ENCODE measurements at places on chromosomes 1 and 21.

DNA sequence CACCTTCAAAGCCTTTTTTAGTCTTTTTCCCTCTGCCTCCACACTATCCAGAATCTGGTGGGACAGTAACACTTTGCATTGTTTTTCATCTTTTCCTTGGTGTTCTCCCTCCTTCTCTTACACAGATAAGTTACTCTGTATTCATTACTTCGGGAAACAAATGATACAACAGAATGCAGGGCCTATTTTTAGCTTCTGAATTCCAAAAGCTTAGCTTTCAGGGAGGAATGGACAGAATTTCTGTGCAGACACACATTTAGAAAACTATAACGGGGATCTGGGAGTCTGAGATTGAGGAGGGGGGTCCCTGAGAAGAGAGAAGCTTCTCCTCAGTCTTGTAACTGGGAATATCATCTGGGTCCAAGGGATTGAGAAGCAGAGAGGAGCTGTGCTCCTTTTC lies 3.5 kb upstream of the STK40 start:
- DNase-seq, result no peak

DNA sequence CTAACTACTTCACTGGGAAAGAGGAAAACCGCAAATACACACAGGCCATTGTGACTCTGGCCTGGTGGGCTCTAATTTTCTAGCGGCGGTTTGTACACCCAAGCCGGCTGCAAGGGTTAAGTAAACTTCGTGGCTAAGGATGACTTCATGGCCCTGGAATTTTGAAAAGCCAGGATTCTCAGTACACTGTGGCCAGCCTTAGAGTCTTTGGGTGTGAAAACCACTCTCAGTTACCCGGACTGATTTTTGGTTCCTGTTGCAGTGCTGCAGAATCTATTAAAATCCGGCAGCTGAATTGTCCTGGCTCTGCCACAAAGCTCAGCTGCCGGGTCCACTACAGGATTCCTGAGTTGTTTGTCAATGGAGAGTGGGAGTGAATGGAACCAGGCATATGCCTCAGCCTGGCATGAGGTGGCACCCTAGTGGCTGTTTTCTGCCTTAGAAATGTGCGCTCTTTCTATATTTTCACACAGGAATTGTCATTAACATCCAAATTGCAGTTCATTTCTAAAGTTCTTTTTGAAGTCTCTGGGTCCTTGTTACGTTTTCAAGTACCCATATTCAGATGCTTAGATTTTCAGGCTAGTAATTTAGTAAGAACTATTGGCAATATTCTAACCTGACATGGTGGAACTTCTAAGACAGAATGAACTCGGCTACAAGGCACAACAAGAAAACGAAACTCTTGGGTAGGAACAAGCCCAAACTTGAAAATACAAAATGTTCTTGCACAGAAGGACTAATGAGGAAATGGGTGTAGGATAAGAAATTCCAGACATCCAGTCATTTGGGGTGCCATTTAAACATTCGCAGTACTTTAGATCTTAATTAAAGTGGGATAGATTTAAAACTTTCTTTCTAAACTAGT lies 255.9 kb downstream of the NFIA start:
- DNase-seq, result peak; percentile 71

DNA sequence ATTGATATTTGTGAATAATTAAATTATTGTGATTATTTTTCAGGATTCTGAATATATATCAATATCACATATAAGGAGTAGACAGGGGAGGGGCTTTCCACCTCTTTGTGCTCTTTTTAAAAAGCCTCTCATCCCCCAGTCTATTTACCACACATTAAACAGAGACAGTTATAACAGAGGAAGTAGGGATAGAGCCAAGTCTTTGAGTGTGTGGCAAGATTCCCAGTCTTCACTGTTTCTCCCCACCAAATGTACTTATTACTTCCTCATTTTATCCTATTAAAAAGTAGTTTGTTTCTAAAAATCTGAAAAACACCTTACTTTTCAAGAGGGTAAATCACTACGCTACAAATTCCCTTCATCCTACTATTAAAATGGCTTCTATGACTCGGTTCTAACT lies 46.7 kb downstream of the EPS15 start:
- DNase-seq, result no peak

GRCh38 chr1:35097224-35097623 lies 18.0 kb downstream of the ZMYM1 start:
- DNase-seq, result peak; percentile 39

- DNase-seq, result no peak
Measured at GRCh38 chr1:17601643-17602382, 62.3 kb downstream of the ARHGEF10L start.

DNA sequence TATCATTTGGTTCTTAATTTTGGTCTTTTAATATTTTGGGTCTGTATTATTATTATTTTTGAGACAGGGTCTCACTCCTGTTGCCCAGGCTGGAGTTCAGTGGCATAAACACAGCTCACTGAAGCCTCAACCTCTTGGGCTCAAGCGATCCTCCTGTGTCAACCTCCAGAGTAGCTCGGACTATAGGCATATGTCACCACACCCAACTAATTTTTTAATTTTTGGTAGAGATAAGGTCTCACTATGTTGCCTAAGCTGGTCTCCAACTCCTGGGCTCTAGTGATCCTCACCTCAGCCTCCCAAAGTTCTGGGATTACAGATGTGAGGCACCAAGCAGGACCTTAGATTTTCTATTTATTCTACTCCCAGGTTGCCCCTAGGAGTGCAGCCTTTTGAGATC lies 2.7 kb upstream of the ILF2 start:
- DNase-seq, result no peak

Data from GM04503 (cell line).